ENCODE measurements at places on chromosomes 13 and 19.

- no peak for ATAC-seq
Observed at GRCh38 chr19:3722443-3723109, 14.4 kb downstream of the TJP3 start.

DNA sequence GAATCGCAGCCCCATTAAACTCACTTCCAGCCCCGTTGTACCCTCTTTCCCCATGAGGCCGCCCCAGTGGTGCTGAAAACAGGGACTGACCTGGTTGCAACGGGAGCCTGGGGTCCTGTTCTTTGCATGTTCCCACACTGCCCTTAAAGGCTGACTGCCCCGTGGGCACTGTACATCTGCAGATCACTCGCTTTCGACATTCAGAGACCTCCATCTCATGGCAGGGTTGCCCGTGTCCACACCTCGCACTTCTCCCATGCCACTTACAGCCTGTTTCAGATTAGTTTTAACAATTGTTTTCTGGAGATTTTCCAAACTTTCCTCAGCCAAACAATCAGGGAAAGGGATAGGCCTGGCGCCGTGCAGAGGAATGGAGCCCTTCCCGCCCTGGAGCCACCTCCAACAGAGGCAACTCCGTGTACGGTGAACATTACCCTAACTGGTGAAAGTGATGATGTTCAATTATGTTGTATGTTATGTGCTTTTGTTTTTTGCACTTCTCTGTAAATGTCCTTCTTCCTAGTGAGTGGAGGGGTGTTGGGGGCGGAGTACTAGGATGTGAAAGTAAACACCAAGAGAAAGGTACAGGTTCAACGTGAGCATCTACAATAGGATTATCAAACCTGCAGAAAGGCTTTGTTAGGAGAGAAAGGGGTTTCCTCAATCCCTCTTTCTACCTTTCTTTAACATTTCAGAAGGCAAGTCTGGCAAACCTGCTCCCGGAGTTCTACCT is 262.8 kb downstream of the FOXO1 start:
- no peak for ATAC-seq

GRCh38 chr13:45332831-45333219 is 8.2 kb downstream of the TPT1 start:
- no peak for ATAC-seq

DNA sequence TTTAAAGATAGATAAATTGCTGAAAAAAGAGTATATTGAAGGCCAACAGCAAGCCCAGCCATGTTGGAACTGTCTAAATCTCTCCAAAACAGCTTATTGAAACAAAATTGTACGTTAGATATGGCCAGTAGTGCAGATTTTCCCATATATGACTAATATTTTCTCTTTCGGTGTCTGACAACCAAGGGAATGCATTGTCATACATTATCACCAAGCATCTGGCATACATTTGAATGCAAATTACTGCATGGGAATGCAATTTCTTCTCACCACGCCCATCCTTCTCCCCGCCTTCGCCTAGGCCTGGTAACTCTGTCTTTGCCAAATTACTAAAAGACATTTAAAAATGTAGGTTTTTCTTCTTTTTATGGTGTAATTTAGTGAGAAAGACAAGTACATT is 32.5 kb upstream of the IRS2 start:
- no peak for ATAC-seq

DNA sequence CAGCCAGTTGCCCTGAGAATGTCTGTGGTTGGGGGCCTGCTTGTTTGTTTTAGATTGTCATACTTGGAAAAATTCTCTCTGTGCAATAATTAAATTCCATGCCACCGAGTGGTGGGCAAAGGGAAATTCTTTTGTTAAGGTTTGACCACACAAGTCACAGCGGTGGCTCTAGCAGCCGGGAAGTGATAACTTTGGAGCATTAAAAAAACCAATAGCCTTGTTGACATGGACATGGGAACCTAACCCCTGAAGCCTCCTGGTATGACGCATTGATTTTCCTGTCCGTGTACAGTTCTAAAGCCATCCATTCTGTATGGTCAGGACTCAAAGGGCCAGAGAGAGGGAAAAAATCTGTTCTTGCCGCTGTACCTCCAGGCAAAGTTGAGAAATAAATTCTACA is 384.9 kb upstream of the ZNF507 start:
- ATAC-seq = no peak

- no peak for ATAC-seq
Observed at GRCh38 chr13:39840201-39840600, 184.7 kb downstream of the COG6 start.

DNA sequence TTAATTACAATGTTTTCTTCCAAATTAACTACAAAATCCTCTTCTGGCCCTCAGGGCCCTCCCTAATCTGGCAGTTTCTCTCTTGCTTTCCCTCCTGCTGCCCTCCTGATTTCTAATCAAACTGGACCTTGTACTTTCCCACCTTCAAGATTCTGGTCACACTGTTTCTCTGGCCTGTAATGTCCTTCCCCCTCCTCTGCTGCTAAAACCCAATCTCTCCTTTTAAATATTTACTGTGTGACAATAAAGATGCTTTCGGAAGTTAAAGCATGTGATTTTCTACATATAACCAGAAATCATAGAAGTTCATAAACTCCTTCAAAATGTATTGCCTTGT is 14.1 kb upstream of the HMGB1 start:
- ATAC-seq = no peak

DNA sequence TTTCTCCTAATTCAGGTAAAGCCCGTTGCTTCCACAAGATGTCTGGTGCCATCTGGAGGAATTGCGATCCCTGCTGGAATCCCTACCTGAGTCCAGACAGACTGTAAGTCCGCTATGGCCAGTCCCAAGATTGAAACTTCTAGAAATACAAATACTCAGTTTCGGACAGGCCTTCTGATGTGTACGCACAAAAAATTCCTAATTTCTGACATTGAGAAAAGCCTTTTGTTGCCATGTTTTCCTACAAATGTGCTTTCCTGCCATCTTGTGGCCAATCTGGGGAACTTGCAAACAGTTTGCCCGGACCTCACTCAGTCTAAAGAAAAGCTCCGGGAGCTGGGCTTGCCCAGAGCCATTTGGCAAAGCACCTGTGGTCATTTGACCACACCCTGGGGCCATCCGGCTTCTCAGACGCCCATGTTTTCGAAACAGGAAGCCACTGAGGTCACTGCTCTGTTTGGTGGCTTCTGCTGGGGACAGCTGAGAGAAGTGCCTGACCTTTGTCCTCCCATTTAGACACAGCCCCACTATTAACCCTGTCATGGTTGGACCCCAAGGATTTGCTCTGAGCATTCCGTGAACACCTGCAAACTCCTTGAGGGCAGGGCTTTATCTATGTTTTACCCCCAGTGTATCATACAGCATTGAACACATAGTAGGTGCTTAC is 79.4 kb downstream of the SLC15A1 start:
- peak; percentile 48 for ATAC-seq

GRCh38 chr19:55113570-55114039 is 3.8 kb downstream of the PPP1R12C start:
- no peak for ATAC-seq

DNA sequence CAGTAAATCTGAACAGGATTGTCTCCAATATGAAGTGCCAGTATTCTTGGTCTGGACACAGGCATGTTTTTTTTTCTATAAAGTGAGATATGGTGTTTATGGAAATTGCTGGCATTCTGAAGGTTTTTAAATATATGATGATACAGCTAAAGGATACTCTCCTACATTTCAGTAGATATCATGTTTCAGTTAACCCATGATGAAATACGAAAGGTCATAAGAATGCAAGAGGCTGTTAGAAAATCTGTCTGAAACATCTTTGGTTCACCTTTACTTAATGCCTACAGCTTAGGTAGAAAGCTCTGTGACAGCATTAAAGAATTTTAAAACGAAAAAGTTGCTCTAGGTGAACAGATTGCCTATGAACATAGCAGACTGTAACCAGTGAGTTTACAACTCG is 9.1 kb downstream of the FRY start:
- ATAC-seq = no peak

DNA sequence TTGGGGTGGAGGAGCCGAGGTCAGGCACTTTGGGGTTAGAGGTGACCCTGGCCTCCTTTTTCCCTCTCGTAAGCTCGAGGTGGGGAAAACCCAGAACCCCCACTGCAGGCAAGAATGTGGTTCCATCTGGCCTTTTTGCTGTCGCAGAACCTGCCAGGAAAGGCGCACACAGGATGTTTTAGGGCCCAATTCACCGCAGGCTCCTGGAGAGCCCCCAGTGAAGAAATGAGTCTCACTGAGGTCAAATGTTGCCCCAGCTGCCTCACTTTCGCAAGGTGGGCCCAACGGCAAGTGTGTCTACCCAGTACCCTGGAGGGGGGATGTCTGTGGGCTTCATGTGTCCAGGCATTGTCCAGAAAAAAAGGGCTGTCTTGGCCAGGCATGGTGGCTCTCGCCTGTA is 61.8 kb downstream of the PEX11G start:
- ATAC-seq = peak; percentile 25

- no peak for ATAC-seq
Observed at GRCh38 chr19:16111909-16112752, 442 bp downstream of the RAB8A start.

DNA sequence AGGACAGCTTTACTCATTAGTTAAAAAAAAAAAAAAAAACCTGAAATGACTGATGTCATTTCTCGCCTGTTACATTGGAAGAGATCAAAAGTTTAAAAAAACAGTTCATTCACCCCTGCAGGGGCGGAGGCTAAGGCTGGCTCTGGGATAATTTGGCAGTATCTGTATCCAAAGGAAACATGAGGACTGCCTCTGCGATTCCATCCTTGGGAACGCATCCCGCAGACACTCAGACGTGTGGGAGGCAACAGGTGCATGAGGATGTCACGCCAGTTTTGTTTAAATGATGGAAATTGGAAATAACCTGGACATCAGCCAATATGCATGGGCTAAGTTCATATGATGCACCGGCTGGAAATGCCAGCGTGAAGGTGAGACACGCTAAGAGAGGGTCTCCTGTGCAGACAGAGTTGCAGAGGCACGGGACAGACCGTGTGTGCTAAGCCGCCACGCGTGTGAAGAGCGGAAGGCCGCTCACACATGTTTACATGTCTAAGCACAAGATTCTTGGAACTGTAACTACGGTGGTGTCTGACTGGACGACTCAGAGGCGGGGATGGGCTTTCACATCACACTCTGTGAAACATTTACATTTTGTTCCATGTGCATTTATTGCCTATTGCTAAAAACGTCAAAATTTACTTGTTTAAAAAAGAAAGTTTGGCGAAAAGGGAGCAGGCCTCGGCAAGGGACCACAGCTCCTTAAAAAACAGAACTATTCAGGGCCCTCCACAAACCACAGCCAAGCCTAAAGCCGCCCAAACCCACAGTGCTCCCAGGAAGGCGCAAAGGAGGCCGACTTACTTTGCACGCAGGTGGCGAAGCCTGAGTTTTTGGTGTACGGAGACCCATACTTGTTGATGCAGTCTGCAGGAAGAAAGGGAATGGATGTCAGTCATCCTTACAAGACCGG is 17.9 kb downstream of the GAS6 start:
- ATAC-seq = peak; percentile 32

GRCh38 chr13:110305001-110305400 is 2.0 kb downstream of the COL4A1 start:
- no peak for ATAC-seq

- ATAC-seq = no peak
Observed at GRCh38 chr13:62524498-62524897, 1108.8 kb upstream of the PCDH20 start.

DNA sequence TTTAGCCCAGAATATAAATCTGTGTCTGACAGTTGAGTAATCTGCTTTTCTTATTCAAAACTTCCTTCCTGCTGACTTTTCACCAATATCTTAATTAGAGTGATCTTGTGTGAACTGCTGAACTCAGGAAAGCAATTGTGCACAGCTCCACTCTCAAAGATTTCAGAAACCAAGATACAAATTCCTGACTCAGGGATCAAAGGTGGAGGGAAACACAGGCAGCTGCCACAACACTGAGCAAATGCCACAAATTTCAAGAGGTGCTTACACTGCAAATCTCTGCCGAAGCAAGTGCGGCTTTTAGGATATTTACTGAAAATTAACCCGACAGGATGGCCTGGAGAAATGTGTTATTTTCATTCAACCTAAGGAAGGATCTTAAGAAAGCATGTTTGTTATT is 111.4 kb downstream of the STOML3 start:
- no peak for ATAC-seq

- ATAC-seq = no peak
Observed at GRCh38 chr13:102127153-102127552, 274.7 kb downstream of the FGF14 start.

DNA sequence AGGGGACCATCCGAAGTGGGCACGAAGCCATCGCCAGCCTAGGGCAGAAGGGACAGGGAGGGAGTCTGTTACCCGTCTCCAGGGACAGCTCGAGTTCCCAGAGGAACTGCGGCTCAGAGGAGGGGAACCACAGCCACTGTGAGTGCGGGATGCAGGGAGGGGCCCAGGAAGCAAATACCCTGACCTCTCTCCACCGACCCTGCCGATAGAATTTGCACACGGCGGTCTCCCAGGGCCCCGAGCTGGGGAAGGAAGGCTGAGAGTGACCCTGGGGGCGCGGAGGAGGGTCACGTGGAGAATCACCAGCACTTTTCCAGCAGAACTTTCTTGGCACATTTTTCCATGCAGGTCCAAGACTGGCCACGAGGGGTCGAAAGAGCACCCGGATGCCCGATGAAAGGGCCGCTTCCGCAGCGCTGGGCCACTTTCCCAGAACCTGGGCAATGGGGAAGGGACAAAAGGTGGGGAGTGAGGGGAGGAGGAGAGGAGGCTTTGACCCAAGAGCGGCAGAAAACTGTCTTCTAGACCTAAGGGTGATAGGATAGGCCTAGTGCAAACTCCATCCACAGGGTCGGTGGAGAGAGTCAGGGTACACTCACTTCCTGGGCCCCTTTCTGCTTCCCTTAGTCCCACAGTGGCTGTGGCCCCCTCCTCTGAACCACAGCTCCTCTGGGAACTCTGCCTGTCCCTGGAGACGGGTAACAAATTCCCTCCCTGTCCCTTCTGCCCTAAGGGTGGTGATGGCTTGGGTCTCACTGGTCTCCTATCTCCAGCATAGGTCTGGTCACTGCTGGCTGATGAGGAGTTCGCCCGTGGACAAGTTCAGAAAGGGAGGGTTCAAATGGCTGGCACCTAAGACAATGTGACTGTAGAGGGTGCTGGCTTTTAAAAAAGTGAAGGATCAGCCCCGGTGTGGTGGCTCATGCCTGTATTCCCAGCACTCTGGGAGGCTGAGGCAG is 5.3 kb upstream of the GPR4 start:
- ATAC-seq = peak; percentile 25

DNA sequence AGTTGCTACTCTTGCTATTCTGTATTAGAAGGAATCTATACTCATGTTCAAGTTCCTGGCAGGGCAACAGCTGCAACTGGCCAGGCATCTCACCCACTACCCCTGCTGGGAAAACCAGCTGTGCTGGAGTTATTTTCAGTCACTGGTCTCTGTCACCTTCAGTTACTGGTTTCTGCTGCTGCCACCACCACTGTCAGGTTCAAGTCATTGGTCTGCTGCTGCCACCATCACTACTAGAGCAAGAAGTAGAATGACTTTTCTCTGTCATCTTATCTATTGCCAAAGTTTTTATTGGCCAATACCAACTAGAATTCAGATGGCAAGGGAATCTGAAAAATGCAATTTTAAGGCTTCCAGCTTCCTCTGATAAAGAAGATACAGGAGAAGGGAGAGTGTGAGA is 1615.2 kb downstream of the OLFM4 start:
- no peak for ATAC-seq

Measured in activated CD4-positive, CD25-positive, alpha-beta regulatory T cell treated with anti-CD3 and anti-CD28 coated beads, Interleukin-2, amount 50 U/mL, for 24 hours (primary cell).